Stimulated activated CD8-positive, alpha-beta memory T cell treated with anti-CD3 and anti-CD28 coated beads, Interleukin-7, amount 100 ng/mL, for 1 hour (primary cell): ENCODE measurements at places on chromosomes 13 and 19.

- no peak for DNase-seq
Measured at GRCh38 chr13:80314711-80315653, 25.9 kb downstream of the SPRY2 start.

DNA sequence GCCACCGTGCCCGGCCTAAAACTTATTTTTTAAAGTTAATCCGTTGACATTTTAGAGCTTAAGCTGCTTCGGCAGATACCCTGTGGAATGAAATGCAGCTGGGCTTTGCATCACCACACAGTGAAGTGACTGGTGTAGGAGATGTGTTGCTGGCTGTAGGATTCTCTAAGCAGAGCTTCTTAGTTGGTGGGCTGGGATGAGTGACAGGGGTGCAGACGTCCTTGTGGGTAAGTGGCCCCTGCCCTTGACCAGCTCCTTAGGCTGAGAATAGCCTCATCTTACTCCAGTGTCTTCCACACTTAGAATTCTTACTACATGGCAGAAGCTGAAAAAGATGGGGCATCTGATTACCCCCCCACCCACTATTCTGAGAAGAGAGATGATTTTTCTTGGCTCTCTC, 11.6 kb downstream of the GATAD2A start:
- no peak for DNase-seq

DNA sequence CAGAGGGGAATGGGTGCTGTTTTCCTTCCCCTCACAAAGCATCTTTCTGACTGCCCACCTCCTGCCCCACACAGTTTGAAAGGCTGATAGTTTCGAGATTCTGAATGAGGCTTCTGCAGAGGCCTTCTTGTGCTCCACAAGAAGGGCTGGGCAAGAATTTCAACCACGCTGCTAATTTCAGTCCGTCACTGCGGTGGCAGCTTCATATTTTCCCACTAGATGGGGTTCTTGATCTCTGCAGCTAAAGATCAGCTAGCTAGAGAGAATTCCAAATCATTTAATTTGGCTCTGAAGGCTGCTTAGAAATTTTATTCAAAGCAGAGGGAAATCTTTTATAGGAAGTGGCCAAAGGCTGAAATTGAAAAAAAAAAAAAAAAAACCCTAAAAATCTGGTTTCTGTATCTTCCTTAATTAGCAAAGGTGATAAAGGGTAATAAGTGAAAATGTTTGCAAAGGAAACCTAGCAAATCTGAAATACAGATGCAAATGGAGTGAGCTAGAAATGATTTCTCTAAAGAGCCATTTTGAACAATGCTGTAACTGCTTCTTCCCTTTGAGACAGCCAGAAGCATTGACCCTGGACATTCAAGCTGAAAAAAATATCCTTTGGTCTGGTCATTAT, 38.0 kb upstream of the C13orf42 start:
- no peak for DNase-seq

DNA sequence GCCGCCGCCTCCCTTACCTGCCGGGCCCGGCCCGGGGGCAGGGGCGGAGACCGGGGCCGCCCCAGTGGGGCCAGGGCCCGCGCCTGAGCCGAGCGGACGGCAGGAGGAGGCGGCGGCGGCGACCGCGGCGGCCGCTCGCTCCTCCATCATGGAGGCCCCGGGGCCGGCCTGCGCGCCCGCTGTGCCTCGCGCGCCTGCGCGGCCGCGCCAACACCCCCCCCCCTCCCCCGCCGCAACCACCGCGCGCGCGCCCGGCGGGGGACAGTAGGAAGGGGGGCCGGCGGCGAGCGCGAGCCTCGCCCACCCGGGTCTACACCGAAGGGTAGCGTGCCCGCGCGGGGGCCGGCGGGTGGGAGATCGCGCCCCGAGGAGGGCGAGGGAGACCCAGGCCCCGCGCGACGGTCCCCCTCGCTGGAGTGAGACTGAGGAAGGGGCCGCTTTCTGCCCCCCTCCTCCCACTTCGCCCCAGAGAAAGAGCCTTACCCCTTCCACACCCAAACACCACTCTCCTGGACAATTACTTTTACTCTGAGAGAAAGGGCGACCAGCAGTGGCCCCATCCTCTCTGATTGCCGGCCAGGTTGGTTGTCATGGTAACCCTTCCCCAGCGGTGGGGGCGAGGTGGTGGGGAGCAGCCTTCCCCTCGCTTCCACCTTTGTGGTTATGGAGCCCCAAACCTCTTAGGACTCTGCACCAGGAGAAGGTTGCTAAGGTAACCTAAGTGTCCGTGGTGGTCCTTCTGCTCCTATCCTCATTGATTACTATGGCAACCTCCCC, at the start of gene STRN4:
Gene STRN4 (minus strand): TSS at position 170 of the 777 bp plus-strand sequence. CDS start 20 bp downstream, at position 150.
- DNase-seq, result peak; percentile 31

DNA sequence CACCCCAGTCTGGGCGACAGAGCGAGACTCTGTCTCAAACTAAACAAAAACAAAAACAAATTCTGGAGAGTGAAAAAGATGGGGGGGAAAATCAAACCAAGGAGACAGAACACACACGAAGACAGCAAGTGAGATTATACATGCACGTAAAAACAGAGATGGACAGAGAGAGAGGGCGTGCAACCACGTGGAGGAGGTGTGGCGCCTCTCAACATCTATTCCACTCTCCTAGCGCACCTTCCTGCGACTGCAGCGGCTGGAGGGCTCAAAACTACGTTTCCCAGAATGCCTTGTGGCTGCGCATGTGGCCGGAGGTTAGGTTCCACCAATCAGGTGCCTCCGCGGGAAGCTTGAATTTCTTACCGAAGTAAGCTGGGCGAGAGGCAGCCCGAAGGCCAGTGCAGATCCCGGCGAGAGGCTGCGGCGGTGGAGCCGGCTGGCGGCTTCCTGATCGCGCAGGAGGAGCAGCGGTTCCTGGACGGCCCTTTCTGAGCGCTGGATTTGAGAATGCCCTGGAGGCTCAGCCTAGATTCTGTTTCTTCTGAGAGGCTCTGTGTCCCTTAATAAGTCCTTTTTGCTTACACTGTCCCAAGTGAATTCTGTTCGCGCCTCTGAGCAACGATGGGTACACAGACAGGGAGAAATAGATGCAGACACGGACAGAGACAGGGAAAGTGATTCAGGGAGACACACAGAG, 13.1 kb upstream of the NANOS2 start:
- peak; percentile 78 for DNase-seq

- DNase-seq, result no peak
Measured at GRCh38 chr13:97161582-97162231, 60.4 kb upstream of the MBNL2 start.

GRCh38 chr13:44399074-44399473, 25.4 kb downstream of the SERP2 start:
- DNase-seq, result no peak

- DNase-seq, result no peak
Measured at GRCh38 chr13:46554951-46555350, 2.0 kb downstream of the LRCH1 start.

GRCh38 chr13:110010404-110011138, 224.2 kb upstream of the IRS2 start:
- DNase-seq, result no peak

- no peak for DNase-seq
Measured at GRCh38 chr19:38924388-38924787, 6.2 kb downstream of the SARS2 start.

GRCh38 chr19:1250437-1251260, 2.3 kb downstream of the MIDN start:
- no peak for DNase-seq

GRCh38 chr13:93899981-93900380, 579.5 kb downstream of the DCT start:
- DNase-seq, result no peak

DNA sequence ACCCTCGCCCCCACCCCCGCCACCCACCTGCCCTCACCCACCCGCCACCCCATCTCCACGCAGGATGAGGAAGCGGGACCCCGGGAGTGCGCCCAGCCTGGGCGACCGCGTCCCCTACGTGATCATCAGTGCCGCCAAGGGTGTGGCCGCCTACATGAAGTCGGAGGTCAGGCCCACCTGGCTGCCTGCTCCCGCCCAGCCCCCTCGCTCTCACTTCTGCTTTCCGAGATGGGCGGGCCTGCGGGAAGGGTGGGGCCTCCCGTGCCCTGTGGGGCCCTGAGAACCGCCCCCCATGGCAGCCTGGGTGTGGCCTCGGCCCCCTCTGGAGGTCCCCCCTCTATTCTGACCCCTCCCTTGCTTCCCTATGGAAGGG, 3.1 kb upstream of the SPIB start:
- DNase-seq, result no peak

- DNase-seq, result no peak
Measured at GRCh38 chr13:26272621-26273020, 18.7 kb downstream of the CDK8 start.

GRCh38 chr13:56736966-56737365, 403.8 kb upstream of the PRR20A start:
- DNase-seq, result no peak

GRCh38 chr13:26016189-26016588, 35.6 kb downstream of the SHISA2 start:
- no peak for DNase-seq
